Fibroblast of skin of scalp (primary cell): ENCODE measurements at places on chromosomes 3 and 15.

- no peak for DNase-seq
Observed at GRCh38 chr3:73379465-73379864, 245.3 kb downstream of the PDZRN3 start.

GRCh38 chr3:155391104-155391503, 97.6 kb upstream of the STRIT1 start:
- peak; percentile 89 for DNase-seq

- no peak for DNase-seq
Observed at GRCh38 chr3:171189394-171190080, 163.0 kb upstream of the SLC2A2 start.

GRCh38 chr3:127053450-127053849, 70.5 kb downstream of the PLXNA1 start:
- no peak for DNase-seq

DNA sequence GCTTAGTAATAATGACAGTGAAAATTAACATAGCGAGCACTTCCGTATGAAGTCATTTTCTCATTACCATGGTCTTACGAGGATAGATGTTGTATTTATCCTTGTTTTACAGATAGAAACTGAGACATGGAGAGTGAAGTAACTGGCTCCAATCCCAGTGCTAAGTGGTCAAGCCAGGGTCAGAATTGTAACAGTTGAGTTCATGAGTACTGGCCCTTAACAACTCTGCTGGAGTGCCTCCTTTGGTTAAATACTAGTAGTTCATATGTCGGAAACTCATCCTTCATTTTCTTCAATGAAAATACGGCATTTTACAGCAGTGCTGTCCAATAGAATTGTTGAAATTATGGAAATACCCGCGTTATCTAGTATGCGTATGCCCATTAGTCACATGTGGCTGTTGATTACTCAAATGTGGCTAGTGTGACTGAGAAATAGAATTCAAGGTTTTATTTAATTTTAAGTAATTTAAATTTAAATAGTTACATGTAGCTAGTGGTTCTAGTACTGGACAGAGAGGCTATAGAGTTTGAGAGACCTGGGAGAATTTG, 32.5 kb downstream of the FNDC3B start:
- DNase-seq, result no peak

DNA sequence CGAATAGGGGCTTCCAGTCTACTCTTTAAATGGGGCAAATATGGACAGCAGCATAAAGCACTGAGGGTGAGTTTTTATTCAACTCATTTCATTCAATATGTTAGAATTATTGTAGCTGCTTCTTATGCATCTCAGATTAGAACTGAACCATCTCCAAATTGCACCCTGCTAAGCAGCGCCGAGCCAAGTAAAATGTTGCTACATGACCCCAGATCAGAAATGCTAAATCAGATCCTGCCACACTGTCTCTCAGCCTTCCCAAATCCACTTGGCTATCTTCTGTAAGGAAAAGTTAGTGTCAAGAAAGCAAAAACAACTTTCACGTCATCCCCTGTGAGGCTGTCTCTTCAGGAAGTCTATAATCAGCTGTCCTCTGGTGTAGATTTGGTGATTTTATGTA, 293.2 kb downstream of the CNTN4 start:
- no peak for DNase-seq

DNA sequence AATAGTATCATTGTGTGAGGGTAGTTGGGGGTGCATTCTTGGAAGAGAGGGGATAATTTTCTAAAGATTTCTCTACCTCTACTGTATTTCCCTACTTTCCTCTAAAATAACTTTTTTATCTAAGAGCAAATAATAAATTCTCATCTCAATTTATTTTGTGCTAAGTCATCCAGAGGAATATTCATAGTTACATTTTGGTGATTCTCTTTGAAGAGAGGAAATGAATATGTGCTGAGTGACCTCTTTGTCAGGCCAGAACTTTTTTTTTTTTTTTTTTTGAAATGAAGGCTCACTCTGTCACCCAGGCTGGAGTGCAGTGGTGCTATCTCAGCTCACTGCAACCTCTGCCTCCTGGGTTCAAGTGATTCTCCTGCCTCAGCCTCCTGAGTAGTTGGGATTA, 15.1 kb upstream of the CCDC80 start:
- DNase-seq, result no peak

DNA sequence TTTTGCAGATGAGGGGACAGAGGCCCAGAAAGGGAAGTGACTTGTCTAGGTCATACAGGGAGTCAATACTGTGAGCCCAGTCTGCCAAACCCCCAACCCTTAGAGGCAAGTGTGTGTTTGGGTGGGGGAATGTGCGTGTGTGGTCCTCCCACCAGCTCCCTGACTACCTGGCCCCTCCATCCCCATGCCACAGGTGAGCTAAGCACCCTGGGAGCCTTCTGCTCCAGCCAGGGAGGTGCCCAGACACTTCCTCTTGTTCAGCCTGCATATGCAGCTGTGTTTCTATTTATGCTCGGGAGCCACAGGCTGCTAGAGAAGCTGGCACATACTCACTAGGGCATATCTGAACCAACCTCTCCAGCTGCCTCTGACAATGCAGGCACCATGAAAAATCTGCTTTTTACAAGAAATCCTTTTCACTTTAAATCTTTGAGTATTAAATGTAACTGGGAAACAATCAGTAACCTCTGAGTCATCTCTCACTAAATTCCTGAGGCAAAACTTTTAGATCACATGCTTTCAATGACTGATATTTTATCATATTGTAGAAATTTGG, 20.7 kb downstream of the TBC1D2B start:
- DNase-seq, result no peak

GRCh38 chr3:101574388-101575112, 570 bp downstream of the PCNP start:
- DNase-seq, result peak; percentile 42

DNA sequence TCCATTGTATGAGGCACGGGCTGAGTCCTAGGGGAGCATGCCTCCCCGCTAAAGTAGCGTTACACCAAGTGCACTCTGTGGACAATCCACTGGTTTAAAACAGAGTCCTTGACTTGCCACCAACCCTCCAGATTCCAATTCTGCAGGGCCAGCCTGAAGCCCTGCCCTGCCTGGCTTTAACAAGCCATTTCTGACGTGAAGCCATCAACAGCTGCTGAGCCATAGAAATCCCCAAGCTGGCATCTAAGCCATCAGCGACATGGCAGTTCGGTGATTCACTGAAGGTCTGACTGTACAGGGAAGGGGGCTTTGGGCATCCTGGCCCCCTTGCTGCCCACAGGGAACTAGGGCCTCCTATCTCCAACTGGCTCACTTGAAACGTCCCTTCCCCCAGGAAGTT, 265.7 kb downstream of the UACA start:
- no peak for DNase-seq

DNA sequence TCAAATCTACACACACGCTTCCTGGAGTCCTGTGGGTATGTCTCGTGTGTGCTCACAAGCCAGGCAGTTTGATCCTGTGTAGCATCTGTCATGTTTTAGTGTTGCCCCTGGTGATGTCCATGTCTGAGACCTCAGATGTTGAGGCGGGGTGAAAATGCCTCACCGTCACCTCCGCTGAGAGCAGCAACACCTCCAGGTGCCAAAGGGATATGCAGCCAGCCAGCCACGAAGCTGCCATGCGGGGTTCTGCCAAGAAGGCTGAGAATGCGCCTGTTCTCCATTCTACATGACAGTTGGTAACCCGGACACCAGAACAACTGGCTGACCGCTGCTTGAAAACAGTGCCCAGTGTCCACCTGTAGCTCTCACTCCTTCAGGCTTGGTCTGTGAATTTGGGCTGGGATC, 253.8 kb downstream of the TLE3 start:
- DNase-seq, result no peak

- DNase-seq, result peak; percentile 24
Observed at GRCh38 chr3:177069514-177070329, 127.6 kb downstream of the TBL1XR1 start.

- no peak for DNase-seq
Observed at GRCh38 chr3:47000198-47000815, 20.8 kb downstream of the NBEAL2 start.
